ENCODE measurements at places on chromosomes 13 and 19.

DNA sequence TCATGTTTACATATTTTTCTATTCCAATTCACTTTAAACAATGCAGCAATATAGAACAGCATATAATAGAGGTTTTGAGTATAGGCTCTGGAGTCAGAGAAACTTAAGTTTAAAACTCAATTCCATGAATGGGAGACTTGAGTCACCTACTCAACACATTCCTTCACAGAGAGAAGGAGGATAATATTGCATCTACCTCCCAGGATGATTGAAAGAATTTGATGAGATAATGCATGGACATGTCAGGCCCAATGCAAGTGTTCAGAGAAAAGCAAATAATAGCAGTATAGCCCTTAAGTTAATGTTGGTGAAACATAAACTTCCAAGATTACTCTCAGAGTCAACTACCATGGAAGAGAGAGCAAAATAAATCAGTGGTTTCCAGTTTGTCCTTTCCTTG lies 170.2 kb downstream of the DCLK1 start:
- DNase-seq: no peak

DNA sequence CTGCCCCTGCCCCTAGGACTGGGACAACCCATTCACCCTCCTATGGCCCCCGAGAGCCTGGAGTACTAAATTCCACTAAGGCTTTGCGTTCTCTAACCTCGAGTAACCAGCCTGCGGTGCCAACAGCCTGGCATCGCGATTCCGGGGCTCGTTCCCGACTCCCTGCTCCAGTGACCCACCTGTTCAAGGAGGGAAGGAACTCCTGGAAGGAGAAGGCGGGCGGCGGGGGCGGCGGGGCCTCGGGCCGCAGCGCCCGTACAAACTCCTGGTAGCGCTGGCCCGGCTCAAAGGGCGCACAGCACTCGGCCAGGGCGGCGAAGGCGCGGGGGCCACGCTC lies 6.3 kb downstream of the GMIP start:
- no peak for DNase-seq

GRCh38 chr19:18650021-18650390 lies 13.2 kb downstream of the KLHL26 start:
- DNase-seq: peak; percentile 93

DNA sequence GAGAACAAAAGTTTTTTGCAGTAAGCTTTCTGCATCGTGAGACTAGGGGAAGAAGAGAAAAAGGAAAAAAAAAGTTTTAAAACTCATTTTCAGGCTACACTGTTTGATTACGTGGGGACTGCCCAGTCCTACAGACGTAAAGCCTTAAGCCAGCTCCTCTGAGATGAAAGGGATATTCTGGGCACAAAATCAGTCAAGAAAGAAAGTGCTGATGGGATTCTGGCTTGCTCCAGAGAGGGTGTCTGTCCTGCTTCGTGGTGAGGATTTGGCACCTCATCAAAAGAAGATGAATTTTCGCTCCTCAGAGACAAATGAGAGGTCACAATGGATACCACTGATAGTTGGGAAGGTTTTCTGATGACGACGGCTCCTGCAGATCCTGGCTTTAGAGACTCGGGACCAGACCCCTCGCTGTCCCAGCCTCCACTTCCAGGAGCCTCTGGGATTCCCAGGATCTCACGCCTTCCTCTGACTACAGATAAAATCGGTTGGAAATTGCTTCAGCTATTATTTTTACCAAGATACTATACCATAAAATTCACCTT lies 9.7 kb downstream of the TEX29 start:
- DNase-seq: no peak

GRCh38 chr13:33441015-33441414 lies 155.5 kb upstream of the STARD13 start:
- DNase-seq: no peak

DNA sequence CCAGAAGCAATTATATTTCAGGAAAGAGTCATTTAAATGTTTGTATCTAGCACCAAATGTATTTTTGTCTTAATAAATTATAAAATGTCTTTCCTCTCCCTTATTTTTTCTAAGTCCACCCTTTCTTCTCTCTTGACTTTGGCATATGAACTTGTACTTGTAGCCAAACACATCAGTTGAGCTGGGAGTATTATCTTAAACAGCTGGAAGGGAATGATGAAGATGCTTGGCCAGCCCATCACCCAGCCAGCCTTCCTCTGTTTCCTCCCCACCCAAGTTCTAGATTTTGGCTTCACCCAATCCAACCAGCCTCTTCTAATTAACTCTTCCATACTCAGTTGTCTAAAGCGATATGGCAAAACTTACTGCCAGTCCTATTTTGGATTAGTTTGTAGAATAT lies 272.5 kb downstream of the ENOX1 start:
- DNase-seq: no peak

GRCh38 chr13:113823771-113824170 lies 40.1 kb downstream of the GAS6 start:
- DNase-seq: no peak

DNA sequence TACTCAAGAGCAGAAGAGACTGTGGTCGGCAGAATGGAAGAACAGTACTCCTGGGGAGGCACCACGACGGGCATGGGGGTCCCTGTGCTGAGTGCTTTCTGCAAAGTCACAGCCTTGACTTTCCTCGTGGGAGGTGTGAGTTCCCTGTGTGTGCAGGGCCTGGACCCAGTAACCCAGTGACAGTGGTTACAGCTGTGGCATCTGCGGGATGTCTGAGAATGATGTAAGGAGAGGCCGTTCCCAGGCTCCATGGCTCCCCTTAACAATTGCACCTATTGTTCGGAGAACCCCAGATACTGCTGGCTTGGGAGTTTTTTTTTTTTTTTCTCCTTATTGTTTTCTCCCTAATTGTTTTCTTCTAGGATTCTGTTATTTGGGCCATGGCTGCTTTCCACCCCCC lies 5.1 kb upstream of the NANOS2 start:
- no peak for DNase-seq

DNA sequence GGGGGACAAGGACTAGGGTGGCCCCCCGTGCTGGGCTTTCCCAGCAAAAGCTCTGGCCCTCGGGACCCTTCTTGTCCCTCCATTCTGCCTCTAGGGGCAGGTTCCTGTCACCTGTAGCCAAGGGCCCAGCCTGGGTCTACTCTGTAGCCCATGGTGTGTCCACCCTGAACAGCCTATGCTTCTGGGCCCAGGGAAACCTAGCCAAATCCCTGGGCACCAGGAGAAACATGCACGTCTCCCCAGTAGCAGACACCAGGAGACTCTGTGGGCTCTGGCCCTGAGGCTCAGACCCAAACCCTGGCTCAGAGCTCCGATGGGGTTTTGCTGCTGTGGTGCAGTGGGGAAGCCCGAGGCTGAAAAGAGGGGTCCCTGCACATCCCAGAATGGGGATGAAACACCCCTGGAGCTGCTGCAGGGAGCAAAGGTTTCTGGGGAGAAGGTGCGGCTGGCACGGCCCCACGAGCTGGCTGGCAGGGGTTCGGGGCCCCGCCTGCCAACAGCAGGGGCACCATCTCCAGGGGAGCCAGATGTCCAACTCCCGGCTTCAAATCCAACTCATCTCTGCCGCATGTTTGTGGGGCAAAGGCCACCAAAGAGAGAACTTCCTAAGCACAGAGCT lies 18.2 kb downstream of the CEBPG start:
- no peak for DNase-seq

DNA sequence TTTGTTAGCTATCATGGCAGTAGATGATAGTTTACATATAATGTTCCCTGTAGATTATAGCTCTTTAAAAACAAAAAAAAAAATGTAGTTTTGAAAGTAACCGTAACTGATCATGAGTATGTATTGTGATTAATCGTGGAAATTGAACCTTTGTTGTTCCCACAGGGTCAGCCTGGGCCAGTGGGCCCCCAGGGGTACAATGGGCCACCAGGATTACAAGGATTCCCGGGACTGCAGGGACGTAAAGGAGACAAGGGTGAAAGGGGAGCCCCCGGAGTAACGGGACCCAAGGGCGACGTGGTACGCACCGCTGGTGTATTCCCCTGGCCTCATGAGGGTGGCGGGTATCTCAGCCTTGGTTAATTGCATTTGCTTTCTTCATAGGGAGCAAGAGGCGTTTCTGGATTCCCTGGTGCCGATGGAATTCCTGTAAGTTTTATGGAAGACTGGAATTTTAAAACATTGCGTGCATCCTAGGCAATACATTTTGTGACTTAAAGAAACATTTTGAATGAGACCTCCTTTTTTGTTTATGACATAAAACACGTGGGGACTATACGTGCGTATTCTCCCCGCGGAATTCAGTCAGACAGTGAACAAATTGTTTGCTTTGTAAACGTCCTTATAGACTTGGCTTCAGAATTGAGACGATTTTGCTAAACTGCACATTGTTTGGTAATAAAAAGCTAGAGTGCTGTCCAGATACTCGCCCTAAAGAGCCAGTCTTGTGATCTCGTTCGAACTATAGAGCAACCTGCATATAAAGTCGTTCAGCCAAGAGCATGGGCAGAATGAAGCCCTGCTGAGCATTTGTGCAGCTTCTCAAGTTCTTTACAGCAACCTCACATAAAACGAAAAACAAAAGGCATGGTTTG lies 117.7 kb downstream of the COL4A2 start:
- peak; percentile 50 for DNase-seq

- no peak for DNase-seq
Observed at GRCh38 chr13:84542348-84542747, 660.1 kb upstream of the SLITRK1 start.

- no peak for DNase-seq
Observed at GRCh38 chr13:76223565-76223964, 587.4 kb downstream of the LMO7 start.

DNA sequence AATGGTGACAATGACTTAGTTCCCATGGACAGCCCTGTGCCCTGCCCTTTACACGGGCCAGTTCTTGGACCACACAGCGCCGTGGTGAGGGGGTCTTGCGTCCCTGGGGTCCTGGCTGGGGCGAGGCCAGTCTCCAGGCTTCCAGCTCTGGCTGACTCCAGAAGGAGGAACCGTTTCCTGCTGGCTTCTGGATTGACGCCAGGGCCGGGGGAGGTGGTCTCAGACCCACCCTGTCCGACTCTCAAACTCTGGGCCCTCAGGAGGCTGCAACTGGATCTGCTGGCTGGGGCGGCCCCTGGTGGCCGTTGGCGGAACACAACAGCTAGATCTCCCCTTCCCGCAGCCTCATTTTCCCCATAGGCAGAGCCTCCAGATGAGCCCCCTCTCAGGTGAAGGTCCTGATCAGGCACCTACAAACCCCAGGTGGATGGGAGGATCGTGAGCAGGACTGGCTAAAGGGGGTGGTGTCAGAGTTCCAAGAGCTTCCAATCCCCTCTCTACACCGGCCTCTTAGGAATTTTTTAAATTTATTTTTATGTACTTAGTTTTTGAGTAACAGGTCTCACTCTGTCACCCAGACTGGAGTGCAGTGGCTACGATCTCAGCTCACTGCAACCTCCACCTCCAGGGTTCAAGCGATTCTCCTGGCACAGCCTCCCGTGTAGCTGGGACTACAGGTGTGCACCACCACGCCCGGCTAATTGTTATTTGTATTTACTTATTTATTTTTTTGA lies 8.0 kb downstream of the CCDC194 start:
- no peak for DNase-seq

DNA sequence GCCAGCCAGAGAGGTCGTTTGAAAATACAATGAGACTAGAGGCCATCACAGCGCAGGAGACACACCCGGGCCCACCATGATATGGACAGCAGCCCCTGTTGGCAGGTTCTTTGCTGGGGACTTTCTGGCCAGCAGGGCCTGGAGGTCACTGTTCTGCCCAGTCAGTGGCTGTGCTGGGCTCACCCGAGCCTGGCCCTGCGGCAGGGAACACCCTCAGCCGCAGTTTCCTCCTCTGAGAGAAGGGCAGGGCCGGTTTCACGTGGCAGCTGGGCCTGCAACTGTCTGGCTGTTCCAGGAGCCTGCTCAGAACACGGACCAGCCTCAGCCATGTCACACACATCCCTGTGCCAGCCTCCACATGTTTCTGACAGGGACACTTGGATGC lies 39.4 kb downstream of the ADPRHL1 start:
- peak; percentile 92 for DNase-seq

- peak; percentile 79 for DNase-seq
Observed at GRCh38 chr13:20118268-20119140, 42.3 kb downstream of the GJA3 start.

- no peak for DNase-seq
Observed at GRCh38 chr13:37360556-37360955, 238.0 kb downstream of the POSTN start.

DNA sequence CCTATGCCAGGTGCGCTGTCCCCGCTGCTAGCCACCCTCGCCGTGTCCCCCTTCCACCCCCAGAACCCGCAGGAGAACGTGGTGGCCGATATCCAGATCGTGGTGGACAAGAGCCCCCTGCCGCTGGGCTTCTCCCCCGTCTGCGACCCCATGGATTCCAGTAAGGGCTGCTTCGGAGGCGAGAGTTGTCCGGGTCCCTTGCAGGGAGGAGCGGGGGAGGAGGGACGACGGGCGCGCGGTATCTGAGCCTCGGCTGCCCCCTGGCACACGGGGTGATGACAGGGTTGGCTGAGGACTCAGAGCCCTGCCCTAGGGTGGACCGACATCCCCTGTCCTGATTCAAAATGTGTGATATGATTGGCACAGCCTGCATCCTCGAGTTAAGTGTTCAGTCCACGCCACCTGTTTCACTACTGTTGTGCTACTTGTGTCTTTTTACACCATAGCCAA lies 653 bp downstream of the MVB12A start:
- DNase-seq: no peak

DNA sequence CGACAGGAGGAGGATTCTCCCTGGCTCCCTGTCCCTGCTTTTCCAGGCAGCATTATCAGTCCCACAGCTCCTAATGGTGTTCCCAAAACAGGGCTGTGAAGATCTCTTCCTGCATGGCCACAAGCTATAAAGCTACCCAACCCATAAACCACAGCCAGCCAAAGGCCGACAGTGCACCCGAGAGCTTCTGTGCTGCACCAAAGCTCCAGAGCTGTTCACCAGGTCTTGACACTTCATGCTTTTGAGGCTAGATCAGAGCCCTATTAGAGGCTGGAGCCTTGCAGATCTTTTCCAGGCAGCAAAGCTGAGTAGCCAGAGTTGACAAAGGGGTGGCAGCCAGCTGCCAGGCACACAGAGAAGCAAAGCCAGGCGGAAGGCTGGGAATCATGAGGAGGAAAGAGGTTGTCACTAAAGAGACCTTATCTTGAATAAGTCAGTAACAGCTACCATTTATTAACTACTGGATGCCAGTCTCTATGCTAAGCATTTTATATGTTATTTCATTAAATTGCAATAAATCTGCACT lies 180.4 kb downstream of the KATNAL1 start:
- DNase-seq: no peak

DNA sequence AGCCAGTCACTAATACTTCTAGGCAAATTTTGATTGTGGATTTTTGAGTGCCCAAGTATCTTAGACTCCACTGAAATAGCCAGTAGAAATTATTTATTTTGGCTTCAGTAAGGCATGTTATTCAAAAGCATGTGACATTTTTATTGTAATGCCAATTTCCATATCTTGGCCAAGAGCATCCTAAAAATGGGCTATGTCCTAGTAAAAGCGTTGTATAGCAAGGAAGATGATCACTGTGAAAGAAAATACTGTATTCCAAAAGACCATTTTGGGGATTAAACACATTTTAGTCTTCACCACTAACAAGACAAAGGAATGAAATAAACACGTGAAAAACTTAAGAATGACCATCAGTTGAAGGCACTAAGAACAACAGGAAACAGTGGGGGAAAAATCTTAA lies 149.1 kb downstream of the NUFIP1 start:
- no peak for DNase-seq
